ENCODE measurements at places on chromosomes 12 and 14.

- DNase-seq, result peak; percentile 24
These were observed 531 bp upstream of the EML1 start for GRCh38 chr14:99792551-99793212.

- no peak for DNase-seq
These were observed 25.4 kb upstream of the NAP1L1 start for GRCh38 chr12:76109879-76110278.

GRCh38 chr12:102227954-102228353 is 30.3 kb upstream of the PMCH start:
- no peak for DNase-seq

DNA sequence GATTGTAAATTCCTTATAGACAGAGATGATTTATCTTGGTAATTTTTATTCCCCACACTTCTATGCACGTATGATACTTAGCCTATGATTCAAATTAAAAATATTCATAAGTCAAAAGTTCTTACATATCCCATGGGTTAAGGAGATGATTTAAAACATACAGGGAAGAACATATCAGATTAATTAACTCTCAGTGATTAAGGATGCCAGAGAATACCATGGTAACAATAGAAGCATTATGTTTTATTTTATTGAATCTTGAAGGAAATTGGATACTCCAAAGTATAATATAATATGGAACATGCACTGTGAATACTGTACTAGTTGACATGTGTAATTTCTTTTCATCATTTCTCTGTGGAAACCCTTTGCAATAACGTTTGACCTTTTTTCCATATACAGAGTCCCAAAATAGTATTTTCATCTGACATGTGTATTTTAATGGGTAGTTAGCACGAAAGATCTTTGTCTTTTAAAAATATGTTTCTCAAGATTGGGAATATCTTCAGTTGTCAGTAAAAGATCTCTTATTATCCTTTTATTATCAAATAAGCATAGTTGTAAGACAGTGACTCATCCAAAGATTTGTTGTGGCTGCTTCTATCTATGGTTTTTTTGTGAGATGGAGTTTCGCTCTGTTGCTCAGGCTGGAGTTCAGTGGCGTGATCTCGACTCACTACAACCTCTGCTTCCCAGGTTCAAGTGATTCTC is 166.7 kb downstream of the RAD51B start:
- peak; percentile 87 for DNase-seq

GRCh38 chr12:59087077-59087673 is 166.9 kb upstream of the LRIG3 start:
- peak; percentile 25 for DNase-seq

All from fibroblast of upper back skin (primary cell).